ENCODE measurements at places on chromosomes 13 and 19.

- DNase-seq: no peak
Measured at GRCh38 chr19:57803594-57804325, 11.0 kb downstream of the ZNF552 start.

DNA sequence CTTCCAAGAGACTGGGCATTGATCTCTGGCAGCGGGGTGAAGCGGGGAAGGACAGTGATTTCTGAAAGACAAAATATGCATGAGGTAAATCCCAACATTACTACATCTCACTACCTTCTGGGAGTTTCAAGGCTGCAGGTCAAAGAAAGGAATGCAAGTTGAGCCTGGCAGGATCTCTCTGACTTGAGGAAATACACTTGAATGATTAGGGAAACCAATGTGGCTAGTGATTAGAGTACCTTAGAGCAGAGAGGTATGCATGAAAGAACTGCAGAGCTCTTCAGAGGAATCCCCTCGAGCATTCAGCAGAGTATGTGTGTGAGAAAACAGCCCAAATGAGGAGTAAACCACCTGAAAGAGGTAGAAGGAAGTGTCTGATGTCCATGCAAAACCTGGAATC, 2874.1 kb upstream of the PCDH20 start:
- no peak for DNase-seq

DNA sequence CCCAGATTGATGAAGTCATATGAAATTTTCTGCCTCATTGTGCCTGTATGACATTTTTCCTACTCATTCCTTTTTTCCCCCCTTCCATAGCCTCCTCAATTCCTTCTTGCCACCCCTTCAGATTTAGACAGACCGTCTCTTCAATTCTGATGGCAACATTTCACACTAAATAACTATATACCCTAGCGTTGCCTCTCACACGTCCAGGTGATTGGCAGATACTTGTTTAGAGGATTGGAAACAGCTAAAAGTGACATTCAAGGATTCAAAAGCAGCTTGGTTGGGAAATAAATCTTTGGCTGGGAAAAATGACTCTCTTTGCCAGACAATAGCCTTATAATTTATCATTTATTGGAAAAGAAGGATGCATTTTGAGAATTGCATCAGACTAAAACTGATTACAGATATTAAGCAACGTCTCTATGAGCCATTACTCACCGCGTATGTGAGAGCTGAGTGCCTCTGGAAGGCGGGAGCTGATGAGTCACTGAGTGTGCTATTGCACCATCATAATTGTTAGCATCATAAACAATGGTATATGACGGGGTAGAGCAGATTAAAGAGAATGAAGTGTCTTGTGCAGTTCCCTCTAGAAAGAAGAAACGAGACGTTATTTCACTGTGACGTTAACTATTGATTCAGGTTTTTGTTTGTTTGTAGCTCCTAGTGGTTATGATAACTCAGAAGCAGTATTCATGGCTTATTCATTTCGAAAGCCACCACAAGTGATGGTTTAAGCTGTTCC, 61.1 kb upstream of the FAM216B start:
- no peak for DNase-seq

DNA sequence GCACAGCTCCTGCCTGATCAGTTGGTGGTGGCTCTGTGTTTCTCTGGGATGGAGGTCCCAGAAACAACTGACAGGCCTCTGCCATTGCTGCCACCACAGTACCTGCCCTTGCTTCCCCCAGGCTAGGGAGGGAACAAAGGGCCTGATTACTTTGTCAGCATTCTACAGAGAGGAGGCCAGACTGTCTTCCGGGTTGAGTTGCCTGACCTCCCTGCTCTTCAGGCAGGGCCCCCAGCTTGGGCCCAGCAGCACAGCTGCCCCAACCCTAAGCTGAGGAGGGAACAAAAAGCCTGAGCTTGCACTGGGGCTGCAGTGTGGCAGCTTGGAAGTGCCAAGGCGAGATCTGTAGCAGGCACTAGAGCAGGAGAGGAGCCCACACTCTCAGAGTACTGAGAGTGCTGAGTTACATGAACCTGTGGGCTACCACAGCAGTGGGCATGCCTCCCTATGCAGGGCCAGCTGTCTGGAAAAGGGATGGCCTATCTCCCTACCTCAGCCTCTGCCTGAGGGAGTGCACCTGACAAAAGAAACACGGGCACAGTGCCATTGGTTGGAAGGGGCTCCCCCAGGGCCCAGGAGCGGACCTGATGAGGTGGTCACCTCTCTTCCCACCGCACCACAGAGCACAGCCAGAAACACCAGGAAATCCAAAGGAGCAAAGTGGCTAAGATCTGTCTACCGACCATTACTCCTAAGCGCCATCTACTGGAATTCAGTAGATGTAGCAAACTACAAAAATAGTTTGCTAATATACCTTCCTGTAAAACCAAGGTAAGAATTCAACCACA, 24.4 kb downstream of the SLC25A15 start:
- DNase-seq: peak; percentile 36

DNA sequence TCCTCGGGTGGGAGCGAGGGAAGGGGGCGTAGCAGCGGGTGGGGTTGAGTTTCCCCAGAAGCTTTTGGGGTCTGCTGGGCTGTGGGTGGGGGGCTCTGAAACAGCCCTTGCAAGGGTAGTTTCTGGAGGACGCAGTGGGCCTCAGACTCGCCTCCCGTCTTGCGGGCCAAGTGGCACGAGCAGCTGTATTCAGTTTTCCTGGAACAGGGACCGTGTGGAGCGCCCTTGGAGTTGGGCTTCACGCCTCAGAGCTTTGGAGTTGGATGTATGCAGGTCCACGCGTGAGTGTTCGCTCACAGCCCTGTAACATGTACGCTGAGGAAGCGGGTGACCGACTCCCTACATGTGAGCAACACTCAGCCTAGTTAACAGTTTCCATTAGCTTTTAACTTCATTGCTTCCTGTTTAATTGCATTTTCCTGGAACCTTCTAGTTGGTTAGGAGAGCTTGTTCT, 603 bp downstream of the TM9SF2 start:
- DNase-seq: no peak

Measured in COR-L47 (cell line).